ENCODE measurements at places on chromosomes 1 and 21. TPM values are rescaled to one million over a fixed set of nuclear protein-coding genes. Genes with fewer than 3 reads are reported as not detected.

The CHRM3 gene
- not detected for total RNA-seq

The HEYL gene
- total RNA-seq = 3.5 TPM

The THEMIS2 gene
- total RNA-seq = 0.65 TPM

The KCNE2 gene
- not detected for total RNA-seq

The RGS1 gene
- not detected for total RNA-seq

The LORICRIN gene
- total RNA-seq = not detected

The SPRR3 gene
- not detected for total RNA-seq

The SDC3 gene
- total RNA-seq = 14.0 TPM

The CFHR2 gene
- not detected for total RNA-seq

The SLAMF1 gene
- total RNA-seq = not detected

The MROH7 gene
- not detected for total RNA-seq

The TMEM54 gene
- 46.5 TPM for total RNA-seq

The LDLRAD1 gene
- not detected for total RNA-seq

The FAM151A gene
- total RNA-seq = 0.15 TPM

The SLC30A2 gene
- total RNA-seq = 0.31 TPM

All from A549 treated with ZK216348 at 1 μM for 4 hours (cell line).